Calu3 (cell line): ENCODE measurements at places on chromosomes 12 and 14. TPM values are rescaled to one million over a fixed set of nuclear protein-coding genes. Genes with fewer than 3 reads are reported as not detected.

- H3K4me1 ChIP-seq, result peaks cover 12% of the 10 kb centered on the region
- DNase-seq, result no peak
- no peaks in the 10 kb centered on the region for H3K36me3 ChIP-seq
- no peaks in the 10 kb centered on the region for H3K27me3 ChIP-seq
- no peak overlapping the region for H3K27ac ChIP-seq
These were observed 53.1 kb downstream of the SYNE3 start for GRCh38 chr14:95463171-95463901.

DNA sequence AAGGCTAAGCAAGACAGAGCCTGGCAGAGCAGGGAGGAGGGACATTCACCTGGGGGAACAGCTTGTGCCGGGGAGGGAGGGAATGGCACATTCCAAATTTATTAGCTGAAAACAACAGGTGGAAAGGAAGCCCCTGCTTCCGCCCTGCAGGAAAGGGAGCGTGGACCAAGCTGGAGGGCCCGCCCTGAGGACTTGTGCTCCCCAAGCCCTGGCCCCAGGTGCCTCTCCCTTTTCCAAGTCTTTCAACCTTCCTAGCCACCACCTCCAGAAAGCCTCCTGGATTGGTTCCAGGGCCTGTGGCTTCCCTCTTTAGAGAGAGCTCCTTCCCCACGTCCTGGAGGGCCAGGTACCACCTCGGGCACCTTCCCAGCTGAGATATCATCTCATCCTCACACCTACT lies 2.7 kb downstream of the DEGS2 start:
- no peak for DNase-seq
- H3K36me3 ChIP-seq, result peaks cover 6% of the 10 kb centered on the region
- H3K4me1 ChIP-seq, result peaks cover 18% of the 10 kb centered on the region

DNA sequence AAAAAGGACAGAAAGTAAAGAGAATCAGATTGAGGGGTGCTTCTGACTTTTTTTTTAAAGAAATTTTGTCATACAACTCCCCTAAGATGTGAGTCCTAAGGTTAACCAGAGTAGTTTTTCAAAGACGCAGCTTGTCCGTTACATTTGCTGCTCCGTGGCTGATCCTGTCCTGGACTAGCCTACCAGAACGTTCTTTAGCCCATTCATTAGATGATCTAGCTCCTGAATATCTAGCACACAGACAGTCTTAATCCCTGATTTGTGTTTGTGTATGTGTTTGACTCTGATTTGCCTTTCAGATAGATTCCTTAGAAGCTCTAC lies 60.3 kb downstream of the SAMD4A start:
- H3K27me3 ChIP-seq, result no peaks in the 10 kb centered on the region
- no peaks in the 10 kb centered on the region for H3K36me3 ChIP-seq
- DNase-seq, result no peak
- no peak overlapping the region for H3K4me3 ChIP-seq
- no peaks in the 10 kb centered on the region for H3K4me1 ChIP-seq

- no peaks in the 10 kb centered on the region for H3K4me1 ChIP-seq
- H3K27ac ChIP-seq, result no peak overlapping the region
- no peak for DNase-seq
- no peaks in the 10 kb centered on the region for H3K36me3 ChIP-seq
These were observed 53.7 kb upstream of the OTOGL start for GRCh38 chr12:80045594-80045993.

GRCh38 chr12:124664395-124665111 lies 97.1 kb upstream of the NCOR2 start:
- no peak overlapping the region for H3K4me3 ChIP-seq
- H3K27ac ChIP-seq, result no peak overlapping the region
- no peaks in the 10 kb centered on the region for H3K36me3 ChIP-seq
- no peaks in the 10 kb centered on the region for H3K27me3 ChIP-seq

- no peaks in the 10 kb centered on the region for H3K27me3 ChIP-seq
- H3K4me3 ChIP-seq, result no peak overlapping the region
- no peak for DNase-seq
- peaks cover 12% of the 10 kb centered on the region for H3K36me3 ChIP-seq
- peaks cover 52% of the 10 kb centered on the region for H3K4me1 ChIP-seq
- peak overlapping the region; percentile 33 for H3K27ac ChIP-seq
These were observed 19.7 kb upstream of the TMED10 start for GRCh38 chr14:75196064-75196463.

GRCh38 chr12:54658306-54659264 lies 10.4 kb upstream of the DCD start:
- peaks cover 70% of the 10 kb centered on the region for H3K27me3 ChIP-seq
- DNase-seq, result peak; percentile 59
- no peaks in the 10 kb centered on the region for H3K36me3 ChIP-seq
- no peaks in the 10 kb centered on the region for H3K4me1 ChIP-seq
- H3K4me3 ChIP-seq, result no peak overlapping the region

- no peaks in the 10 kb centered on the region for H3K4me1 ChIP-seq
- H3K27ac ChIP-seq, result no peak overlapping the region
- H3K36me3 ChIP-seq, result no peaks in the 10 kb centered on the region
- H3K27me3 ChIP-seq, result no peaks in the 10 kb centered on the region
- no peak for DNase-seq
These were observed 60.7 kb upstream of the BDKRB2 start for GRCh38 chr14:96143906-96144305.

- peaks cover 10% of the 10 kb centered on the region for H3K36me3 ChIP-seq
- H3K4me3 ChIP-seq, result no peak overlapping the region
- H3K27me3 ChIP-seq, result peaks cover 14% of the 10 kb centered on the region
- H3K27ac ChIP-seq, result no peak overlapping the region
- no peak for DNase-seq
- peaks cover 26% of the 10 kb centered on the region for H3K4me1 ChIP-seq
These were observed 124.5 kb downstream of the SLC8A3 start for GRCh38 chr14:70064136-70064865.

- no peak for DNase-seq
- no peaks in the 10 kb centered on the region for H3K27me3 ChIP-seq
- H3K4me1 ChIP-seq, result no peaks in the 10 kb centered on the region
- no peaks in the 10 kb centered on the region for H3K36me3 ChIP-seq
- no peak overlapping the region for H3K4me3 ChIP-seq
These were observed 797.4 kb downstream of the C12orf50 start for GRCh38 chr12:87231818-87232217.

GRCh38 chr14:102103062-102103695 lies 16.3 kb upstream of the HSP90AA1 start:
- no peak overlapping the region for H3K4me3 ChIP-seq
- DNase-seq, result no peak
- H3K27me3 ChIP-seq, result no peaks in the 10 kb centered on the region

GRCh38 chr12:129145381-129145780 lies 292.1 kb downstream of the GLT1D1 start:
- no peak overlapping the region for H3K27ac ChIP-seq
- H3K27me3 ChIP-seq, result no peaks in the 10 kb centered on the region
- DNase-seq, result no peak
- H3K4me3 ChIP-seq, result no peak overlapping the region
- H3K36me3 ChIP-seq, result no peaks in the 10 kb centered on the region
- H3K4me1 ChIP-seq, result no peaks in the 10 kb centered on the region

- H3K4me1 ChIP-seq, result no peaks in the 10 kb centered on the region
- H3K27ac ChIP-seq, result no peak overlapping the region
- DNase-seq, result no peak
- no peak overlapping the region for H3K4me3 ChIP-seq
These were observed 387.0 kb upstream of the FLRT2 start for GRCh38 chr14:85142982-85143381.

DNA sequence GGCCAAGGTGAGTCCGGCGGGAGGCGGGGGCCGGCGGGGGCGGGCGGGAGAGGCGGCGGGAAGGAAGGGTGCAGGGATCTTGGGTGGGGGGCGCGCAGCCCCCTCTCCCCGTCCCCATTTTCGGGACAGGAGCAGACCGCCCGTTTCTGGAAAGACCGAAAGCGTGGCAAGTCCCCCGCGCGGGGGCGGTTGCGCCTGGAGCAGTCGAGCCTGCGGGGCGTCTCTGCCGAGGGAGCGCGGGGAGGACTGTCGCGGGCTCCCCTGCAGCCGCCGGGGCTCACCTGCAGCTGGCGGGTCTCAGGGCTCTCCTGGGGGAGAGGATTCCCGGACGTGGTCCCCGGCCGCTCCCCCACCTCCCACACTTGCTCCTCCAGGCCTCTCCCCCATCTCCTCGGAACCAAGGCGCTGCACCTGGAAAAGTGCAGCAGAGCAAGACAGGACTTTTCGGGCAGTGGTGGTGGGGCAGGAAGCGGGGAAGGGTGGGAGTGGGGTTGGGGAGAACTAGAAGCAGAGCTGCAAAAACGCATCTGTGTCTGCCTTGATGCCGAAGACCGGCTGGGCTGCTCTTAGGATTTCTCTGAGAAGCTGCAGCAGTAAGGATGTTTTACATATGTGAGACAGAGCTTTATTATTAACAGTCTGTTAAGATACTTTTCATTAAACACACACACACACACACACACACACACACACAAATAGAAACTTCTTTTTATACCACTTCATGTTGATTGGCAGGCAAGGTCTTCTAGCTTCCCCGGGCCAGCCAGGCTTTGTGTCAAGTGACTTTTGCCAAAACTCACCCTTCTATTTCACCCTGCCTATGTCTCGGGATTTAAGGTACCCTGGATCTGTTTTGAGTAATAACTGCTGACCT lies 677 bp downstream of the C12orf75 start:
- peaks cover 40% of the 10 kb centered on the region for H3K36me3 ChIP-seq
- H3K27ac ChIP-seq, result peak overlapping the region; percentile 75
- H3K4me1 ChIP-seq, result peaks cover 74% of the 10 kb centered on the region
- peak overlapping the region; percentile 78 for H3K4me3 ChIP-seq

- H3K27me3 ChIP-seq, result no peaks in the 10 kb centered on the region
- H3K36me3 ChIP-seq, result peaks cover 85% of the 10 kb centered on the region
- DNase-seq, result no peak
- no peak overlapping the region for H3K4me3 ChIP-seq
- peaks cover 44% of the 10 kb centered on the region for H3K4me1 ChIP-seq
These were observed 34.0 kb downstream of the SH2B3 start for GRCh38 chr12:111439657-111440151.

DNA sequence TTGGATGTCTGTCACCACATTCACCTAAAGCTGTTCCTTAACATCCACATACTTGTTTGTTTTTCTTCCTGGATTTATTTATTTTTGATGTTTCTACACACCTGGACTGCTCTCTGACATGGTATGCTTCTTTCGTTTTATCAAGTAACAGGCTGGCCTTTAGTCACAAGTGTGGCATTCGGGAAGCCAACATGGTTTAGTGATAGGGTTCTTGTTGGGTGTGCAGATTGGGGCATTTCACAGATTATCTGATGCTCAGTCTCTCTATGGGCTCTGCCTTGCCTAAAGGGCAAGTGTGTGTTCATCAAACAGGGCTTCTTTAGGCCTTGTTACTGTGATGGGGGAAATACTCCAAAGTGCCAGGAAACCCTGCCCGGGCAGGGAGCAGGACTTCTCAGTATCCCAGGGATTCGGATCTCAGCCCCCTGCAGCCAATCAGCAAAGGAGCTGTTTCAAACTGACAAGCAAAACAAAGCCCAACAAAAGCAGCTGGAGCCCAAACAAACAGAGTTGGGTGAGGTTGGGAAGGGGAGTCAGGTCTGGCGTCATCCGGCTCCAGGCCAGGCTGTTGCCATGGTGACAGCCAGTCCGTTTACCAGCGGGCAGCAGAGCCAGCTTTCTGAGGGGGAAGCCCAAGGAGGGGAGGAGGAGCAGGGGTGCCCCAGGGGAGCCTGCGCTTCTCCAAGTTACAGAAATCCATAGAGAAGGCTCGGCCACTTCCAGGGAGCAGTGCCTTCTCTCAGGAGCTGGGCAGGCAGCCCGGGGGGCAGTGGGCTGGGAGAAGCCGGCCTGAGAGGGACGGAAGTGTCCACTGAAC lies 31.9 kb downstream of the FOS start:
- peak overlapping the region; percentile 43 for H3K27ac ChIP-seq
- no peaks in the 10 kb centered on the region for H3K36me3 ChIP-seq
- DNase-seq, result peak; percentile 74
- H3K27me3 ChIP-seq, result no peaks in the 10 kb centered on the region

GRCh38 chr12:112855375-112855774 lies 51.4 kb upstream of the OAS1 start:
- H3K27me3 ChIP-seq, result peaks cover 75% of the 10 kb centered on the region
- peaks cover 28% of the 10 kb centered on the region for H3K4me1 ChIP-seq
- H3K27ac ChIP-seq, result no peak overlapping the region

DNA sequence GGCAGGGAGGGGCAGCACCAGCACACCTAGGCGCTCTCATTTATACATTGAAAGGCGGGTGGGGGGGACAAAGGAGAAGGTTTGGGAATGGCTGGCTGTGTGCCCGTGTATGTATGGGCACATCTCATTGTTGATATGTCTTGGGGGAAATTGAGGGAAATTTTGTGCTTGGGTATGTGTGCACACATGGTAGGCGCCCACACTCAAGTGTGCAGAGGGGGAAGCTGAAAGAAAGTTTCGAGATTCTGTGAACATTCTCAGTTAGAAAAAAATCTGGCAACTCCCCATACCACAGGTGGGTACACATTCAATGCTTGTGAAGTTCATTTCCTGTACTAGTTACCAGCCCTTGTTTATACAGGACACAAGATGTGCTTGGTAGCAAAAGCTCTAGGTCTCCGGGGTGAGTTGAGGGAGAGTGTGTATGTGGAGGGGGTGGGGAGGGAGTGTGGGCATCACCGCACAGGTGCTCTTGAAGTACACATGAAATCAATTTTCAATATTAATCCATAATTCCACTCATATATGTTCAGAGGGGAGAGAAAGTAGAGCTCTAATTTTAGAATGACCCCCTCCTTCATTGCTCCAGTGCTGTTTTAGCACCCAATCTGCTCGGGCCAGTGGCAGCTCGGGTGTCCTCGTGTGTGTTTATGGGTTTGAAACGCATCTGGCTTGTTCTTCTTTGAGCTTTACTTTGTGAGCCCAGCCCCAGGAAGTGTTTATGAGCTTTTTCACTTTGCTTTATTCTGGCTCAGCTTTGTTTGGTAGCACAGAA lies 286.0 kb downstream of the ZFP36L1 start:
- H3K27me3 ChIP-seq, result no peaks in the 10 kb centered on the region
- H3K4me1 ChIP-seq, result peaks cover 14% of the 10 kb centered on the region
- H3K27ac ChIP-seq, result no peak overlapping the region
- H3K4me3 ChIP-seq, result no peak overlapping the region
- no peaks in the 10 kb centered on the region for H3K36me3 ChIP-seq

DNA sequence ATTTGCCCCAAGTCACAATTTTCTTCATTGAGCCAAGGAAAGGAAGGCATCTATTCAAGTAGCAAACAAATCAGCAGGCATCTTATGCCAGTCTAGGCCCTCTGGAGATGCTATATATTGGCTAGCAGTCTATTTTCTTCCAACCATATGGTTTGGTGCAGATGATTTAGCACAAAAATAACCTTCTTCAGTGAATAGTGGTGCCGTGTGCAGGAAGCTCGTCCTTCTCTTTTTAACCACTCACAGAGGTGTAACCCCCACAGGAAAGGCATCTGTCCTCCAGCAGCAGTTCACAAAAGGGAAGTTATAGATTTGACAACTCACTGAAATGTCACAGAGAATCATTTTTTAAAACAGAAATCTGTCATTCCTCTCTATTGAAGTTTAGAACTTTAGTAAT lies 445.7 kb upstream of the SYT1 start:
- no peak for DNase-seq
- no peaks in the 10 kb centered on the region for H3K36me3 ChIP-seq
- no peaks in the 10 kb centered on the region for H3K4me1 ChIP-seq
- no peak overlapping the region for H3K4me3 ChIP-seq
- no peaks in the 10 kb centered on the region for H3K27me3 ChIP-seq

The ASPG gene
- not detected in 2 replicates for total RNA-seq

The EXOC3L4 gene
- total RNA-seq, result 10.9 and 13.5 TPM in 2 replicates

The AICDA gene
- total RNA-seq, result not detected in 2 replicates

The LMO3 gene
- not detected in 2 replicates for total RNA-seq

The ATP23 gene
- 10.7 and 12.8 TPM in 2 replicates for total RNA-seq

The CDKN3 gene
- 41.1 and 50.3 TPM in 2 replicates for total RNA-seq

The CCNK gene
- total RNA-seq, result 71.5 and 82.8 TPM in 2 replicates

The JPH4 gene
- not detected in 2 replicates for total RNA-seq

The ACRBP gene
- 2.9 and 4.1 TPM in 2 replicates for total RNA-seq

The SLC25A29 gene
- 68.4 and 80.1 TPM in 2 replicates for total RNA-seq

The TEX52 gene
- not detected in 2 replicates for total RNA-seq

The WNT1 gene
- not detected in 2 replicates for total RNA-seq
